ENCODE measurements at places on chromosomes 11 and 22.

- no peak for DNase-seq
Measured at GRCh38 chr11:15871904-15872626, 484.3 kb downstream of the SOX6 start.

- DNase-seq: no peak
Measured at GRCh38 chr11:114358716-114359115, 41.6 kb downstream of the C11orf71 start.

DNA sequence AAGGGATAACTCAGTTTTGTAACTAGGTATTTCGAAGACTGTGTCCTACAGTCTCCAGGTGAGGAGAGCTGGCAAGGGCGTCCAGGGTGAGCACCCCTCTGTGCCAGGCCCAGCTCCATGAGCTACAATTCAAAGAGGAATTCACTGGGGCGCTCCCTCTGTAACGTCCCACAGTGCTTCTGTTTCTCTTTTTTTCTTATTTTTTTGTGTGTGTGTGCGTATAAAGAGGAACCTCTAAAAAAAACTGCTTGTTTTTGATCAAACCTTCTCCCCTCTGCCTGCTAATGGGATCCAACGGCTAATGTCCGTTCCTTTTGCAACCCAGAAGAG is 17.1 kb downstream of the ASCC2 start:
- DNase-seq: no peak

- no peak for DNase-seq
Measured at GRCh38 chr11:62981743-62982142, 3.0 kb downstream of the SLC22A6 start.

GRCh38 chr11:130390071-130390758 is 38.2 kb downstream of the ADAMTS8 start:
- DNase-seq: no peak

DNA sequence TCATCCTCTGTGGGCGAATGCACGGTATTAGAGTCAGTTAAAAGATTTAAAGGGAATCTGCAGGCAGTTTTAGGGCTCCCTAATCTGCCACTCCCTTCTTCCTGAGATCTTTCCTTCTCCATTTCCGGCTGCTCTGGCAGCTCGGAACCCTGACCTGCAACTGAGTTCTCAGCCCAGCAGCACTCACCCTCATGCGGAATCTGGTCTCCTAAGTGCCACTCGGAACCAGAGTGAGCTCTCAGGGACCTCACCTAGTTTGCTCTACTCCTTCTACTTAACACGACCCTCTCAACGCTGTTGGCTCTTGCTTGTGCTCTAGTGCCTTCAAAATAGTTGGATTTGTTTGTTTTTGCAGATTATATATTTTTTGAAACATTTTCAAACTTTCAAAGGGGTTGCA is 19.3 kb upstream of the IL10RA start:
- no peak for DNase-seq

DNA sequence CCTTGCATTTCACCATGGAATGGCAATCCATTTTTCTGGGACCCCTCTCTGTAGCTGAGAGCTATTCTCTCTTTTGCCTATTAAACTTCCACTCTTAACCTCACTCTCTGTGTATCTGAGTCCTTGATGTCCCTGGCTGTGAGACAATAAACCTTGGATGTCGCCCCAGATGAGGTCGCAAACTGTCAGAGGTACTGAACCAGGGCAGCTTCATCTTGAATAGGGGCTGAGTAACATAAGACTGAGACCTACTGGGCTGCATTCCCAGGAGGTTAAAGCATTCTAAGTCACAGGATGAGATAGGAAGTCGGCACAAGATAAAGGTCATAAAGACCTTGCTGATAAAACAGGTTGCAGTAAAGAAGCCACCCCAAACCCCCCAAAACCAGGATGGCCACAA is 68.0 kb downstream of the RSF1 start:
- no peak for DNase-seq

DNA sequence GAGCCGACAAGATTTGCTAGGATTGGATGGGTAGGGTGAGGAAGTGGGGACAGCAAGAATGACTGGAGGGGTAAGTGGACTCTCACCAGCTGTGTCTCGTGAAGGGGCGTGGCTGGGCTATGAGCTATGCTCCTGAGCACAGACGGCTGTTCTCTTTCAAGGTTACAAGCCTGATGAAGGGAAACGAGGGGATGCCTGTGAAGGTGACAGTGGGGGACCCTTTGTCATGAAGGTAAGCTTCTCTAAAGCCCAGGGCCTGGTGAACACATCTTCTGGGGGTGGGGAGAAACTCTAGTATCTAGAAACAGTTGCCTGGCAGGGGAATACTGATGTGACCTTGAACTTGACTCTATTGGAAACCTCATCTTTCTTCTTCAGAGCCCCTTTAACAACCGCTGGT is 19.9 kb downstream of the F2 start:
- no peak for DNase-seq

DNA sequence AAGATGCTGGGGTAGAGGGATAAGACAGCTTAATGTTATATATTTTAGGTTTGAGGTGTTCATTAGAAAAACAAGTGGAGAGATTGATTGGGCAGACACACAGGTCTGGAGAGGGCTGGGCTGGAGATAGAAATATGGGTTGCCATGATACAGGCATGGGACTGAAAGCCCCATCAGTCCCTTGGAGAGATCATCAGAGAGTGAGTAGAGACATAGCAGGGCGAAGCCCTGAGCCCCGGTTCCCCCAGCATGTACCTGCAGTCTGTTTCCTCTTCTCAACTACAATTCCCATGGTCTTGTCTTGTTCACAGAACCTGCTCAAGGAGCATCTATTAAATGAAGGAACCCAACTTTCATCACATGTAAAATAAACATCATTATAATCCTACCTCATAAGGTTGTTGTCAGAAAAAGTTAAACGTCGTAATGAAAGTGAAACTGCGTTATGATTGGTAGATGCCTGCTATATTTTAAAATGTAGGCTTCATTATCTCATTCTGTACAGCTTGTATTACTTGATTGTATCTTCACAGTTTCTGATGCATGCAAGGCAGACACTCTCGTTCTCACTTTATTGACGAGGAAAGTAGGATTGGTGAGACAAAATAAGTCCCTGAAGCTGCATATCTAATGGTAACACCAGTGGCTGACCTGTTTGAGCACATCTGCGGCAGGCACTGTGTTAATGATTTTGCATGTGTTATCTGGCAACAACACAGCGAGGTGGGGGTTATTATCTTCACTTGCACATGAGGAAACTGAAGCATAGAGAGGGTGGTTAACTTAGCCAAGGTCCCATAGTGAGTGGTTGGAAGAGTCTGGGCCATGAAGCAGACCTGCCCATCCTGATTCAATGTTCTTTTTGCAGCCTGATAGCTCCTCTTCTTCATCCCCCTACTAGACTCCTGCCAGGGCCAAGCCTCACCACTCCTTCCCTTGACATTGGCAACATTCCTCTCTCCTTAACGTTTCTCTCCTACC is 63.5 kb downstream of the ENDOD1 start:
- DNase-seq: no peak

GRCh38 chr11:76770642-76771445 is 12.3 kb upstream of the TSKU start:
- no peak for DNase-seq

GRCh38 chr22:42296883-42297282 is 26.4 kb upstream of the TCF20 start:
- no peak for DNase-seq

- DNase-seq: no peak
Measured at GRCh38 chr11:15828215-15828853, 528.0 kb downstream of the SOX6 start.

GRCh38 chr11:77144196-77144856 is 16.3 kb downstream of the MYO7A start:
- DNase-seq: no peak

DNA sequence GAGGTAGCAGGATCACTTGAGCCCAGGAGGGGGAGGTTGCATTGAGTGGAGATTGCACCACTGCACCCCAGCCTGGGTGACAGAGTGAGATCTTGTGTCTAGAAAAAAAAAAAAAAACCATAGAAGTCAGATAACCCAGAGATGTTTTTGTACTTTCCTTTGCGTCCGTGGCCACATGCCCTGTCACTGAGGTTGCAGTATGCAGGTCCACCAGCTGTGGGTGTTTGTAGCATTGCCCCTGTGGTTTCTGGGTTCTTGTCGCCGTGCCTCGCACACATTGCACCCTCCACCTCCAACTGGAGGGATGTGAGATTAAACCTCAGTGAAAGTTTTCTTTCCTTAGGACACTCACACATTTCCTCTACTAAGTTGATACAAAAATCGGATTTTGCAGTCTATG is 70.3 kb downstream of the TNRC6B start:
- no peak for DNase-seq

- DNase-seq: no peak
Measured at GRCh38 chr11:69298267-69299022, 4.5 kb downstream of the MYEOV start.

DNA sequence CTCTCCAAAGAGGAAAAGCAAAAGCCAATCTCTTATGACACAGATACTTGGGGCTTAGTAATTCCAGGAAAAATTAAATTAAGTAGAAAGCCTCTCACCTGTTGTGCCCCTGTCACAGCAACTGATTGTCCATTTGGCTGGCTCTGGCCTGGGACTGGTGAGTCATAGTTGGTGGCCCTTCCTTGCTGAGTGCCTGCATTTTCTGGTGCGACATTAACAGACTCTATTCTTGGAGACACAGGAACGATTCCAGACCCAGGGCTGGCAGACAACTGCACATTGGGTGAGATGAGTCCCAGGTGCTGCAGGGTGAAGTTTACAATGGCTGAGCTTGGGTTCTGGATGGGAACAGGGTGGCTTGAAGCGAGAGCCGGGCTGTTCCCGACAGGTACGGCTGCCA is 15.6 kb downstream of the E2F8 start:
- no peak for DNase-seq

DNA sequence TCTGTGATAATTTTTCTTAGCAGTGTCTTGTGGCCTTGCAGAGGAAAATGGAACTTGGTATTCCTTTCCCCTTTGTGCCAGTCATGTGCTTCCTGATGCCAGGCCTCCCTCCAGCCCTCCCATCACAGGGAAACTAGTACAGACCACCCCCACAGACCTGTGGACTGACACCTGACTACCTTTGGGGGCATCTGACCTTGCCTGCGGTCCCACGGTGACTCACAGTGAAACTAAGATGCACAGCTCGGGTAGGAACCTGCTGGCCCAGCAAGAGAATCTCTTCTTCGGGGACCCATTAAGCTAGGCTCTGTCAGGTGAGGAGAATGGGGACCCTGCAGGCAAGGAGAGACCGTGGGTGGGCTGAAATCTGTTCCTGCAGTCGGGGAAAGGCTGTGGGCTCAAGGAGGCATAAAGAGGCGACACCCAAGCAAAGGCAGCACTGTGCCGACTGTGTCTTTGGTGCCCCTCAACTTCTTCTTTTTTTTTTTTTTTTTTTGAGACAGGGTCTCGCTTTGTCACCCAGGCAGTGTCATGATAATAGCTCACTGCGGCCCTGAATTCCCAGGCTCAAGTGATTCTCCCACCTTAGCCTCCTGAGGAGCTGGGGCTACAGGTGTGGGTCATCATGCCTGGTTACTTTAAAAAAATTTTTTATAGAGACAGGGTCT is 20.8 kb upstream of the PEX26 start:
- no peak for DNase-seq

GRCh38 chr11:10604340-10604748 is 35.9 kb upstream of the LYVE1 start:
- no peak for DNase-seq

- no peak for DNase-seq
Measured at GRCh38 chr11:74871037-74871436, 77.9 kb downstream of the XRRA1 start.

GRCh38 chr11:64665411-64665821 is 57.6 kb downstream of the NRXN2 start:
- no peak for DNase-seq

DNA sequence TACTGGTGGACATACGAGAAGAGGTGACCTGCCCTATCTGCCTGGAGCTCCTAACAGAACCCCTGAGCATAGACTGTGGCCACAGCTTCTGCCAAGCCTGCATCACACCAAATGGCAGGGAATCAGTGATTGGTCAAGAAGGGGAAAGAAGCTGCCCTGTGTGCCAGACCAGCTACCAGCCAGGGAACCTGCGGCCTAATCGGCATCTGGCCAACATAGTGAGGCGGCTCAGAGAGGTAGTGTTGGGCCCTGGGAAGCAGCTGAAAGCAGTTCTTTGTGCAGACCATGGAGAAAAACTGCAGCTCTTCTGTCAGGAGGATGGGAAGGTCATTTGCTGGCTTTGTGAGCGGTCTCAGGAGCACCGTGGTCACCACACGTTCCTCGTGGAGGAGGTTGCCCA is 6.9 kb downstream of the TRIM6 start:
- no peak for DNase-seq

- DNase-seq: no peak
Measured at GRCh38 chr11:112163875-112164685, at the start of gene IL18. TSS of gene IL18 (minus strand) at chr11:112164094. CDS start at chr11:112155053, 9,041 bp downstream.

GRCh38 chr22:47073075-47073474 is 310.6 kb downstream of the TBC1D22A start:
- no peak for DNase-seq

DNA sequence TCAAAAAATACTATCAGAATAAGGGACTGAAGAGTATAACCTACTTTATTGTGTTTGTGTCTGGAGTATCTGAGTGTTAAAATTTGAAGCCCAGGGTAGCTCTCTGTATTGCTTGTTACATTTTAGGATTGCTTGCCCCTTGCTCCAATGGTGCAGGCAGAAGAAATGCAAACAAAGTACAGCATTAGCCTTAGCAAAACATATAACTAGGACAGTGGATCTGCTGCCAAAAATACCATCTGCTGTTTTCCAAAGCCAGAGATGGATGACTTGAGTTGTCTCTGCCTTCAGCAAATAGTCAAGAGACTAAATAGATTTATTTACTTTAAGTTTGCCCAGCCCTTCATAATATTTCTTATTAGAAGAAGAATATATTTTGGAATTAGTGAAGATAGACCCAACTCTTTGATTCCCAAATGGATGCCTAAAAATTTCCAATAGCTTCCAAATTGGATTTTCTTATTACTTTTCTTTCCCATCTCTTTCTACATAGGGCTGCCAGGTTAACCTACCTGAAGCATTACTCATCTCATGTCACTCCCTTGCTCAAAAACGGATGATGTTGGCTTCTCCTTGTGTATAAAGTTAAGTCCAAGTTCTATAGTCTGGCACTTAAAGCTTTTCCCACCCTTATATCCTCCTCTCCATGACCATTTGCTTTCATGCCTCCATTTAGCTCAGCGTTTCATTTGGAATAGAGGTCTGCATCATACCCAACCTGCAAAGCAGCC is 66.3 kb downstream of the LDLRAD3 start:
- no peak for DNase-seq

DNA sequence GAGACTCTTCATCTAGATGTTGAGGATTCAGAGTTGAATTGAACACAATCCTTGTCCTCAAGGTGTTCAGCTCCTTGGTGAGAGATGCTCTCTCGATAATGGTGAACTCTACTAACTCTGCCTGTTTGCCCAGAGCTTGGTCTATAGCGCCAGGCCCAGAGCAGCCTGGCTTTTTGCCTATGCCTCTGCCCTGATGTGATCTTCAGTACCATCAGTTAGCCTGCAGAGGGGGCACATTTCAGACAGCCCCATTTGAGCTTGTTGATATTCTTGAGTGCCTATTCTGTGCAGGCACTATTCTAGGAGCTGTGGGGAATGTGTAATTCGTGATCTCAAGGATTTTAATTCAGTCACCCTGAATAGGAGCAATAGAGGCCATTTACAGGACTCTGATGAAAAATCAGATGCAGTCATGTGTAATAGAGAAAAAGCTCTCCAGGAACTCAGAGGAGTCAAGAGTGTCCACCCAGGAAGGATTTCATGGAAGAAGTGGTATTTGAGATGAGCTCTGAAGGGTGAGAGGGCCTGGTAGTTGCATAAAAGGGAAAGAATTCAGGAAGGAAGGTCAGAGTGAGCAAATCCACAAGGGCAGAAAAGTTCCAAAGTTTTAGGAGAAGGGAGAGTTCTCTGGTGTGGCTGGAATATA is 19.3 kb downstream of the GTPBP1 start:
- no peak for DNase-seq

- no peak for DNase-seq
Measured at GRCh38 chr11:12282676-12283075, 94.7 kb upstream of the PARVA start.
